ENCODE measurements at places on chromosomes 6 and 20.

- no peak for DNase-seq
Observed at GRCh38 chr6:134161041-134161440, 108.6 kb upstream of the SLC2A12 start.

GRCh38 chr20:47501116-47501481, 588 bp upstream of the NCOA3 start:
- DNase-seq, result no peak

GRCh38 chr6:51472745-51473487, 614.5 kb downstream of the PKHD1 start:
- DNase-seq, result no peak

GRCh38 chr6:164133095-164133494, 718.6 kb downstream of the QKI start:
- no peak for DNase-seq

DNA sequence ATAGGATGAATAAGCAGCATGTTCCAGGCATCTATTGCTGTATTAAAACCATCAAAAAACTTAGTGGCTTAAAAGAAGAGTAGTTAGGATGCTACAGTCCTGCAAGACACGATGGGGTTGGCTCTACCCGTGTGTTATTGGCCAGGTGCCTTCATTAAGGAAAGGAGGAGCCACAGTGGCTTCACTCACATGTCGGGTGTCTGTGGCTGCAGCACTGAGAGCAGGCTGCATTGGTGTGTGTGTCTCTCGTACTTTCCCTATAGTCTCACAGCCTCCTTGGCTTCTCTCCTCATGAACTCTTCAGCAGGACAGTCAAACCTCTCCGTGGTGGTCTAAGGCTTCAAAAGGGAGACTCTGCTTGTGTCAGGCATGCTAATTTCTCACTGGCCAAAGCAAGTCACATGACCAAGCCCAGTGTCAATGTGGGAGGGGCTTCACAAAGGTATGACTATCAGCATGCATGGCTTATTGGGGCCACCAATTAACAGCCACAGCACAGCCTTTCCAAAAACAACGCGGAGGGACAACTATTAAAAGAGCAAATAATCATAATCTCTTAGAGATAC, 402.8 kb downstream of the KIF16B start:
- DNase-seq, result no peak

- no peak for DNase-seq
Observed at GRCh38 chr6:71080826-71081225, 124.0 kb upstream of the B3GAT2 start.

GRCh38 chr6:19662911-19663310, 174.3 kb upstream of the ID4 start:
- no peak for DNase-seq

- DNase-seq, result no peak
Observed at GRCh38 chr6:135185483-135185882, 4.4 kb downstream of the MYB start.

DNA sequence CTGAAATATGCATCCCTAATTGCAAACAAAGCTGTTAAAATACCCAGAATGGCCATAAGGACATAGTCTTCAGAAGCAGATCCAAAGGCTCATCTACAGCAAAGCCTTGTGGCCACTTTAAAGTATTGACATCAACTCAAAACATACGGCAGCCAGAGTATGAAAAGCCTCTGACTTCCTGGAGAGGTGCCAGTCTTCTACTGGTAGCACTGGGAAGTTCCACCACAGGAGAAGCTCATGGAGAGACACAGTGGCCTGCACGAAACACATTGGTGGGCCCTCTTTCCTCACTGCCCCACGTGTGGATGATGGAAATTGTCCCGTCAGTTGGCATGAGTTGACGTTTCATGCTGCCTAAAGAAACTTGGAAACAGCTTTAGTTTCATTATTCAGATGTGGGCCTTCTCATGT, 202.6 kb upstream of the HEY2 start:
- DNase-seq, result no peak

DNA sequence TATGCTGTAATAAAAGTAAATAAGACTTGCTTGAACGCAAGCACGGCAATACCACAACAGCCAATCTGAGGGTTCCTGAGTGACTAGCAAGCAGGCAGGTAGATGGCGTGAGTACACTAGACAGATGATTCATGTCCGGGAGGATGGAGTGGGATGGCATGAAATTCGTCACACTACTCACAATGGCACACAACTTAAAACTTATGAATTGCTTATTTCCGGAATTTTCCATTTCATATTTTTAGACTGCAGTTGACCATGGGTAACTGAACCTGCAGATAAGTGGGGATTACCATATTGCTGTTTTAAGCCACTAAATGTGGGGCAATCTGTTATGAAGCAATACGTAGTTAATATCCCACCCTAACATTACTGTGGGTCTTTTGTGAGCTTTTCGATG, 93.6 kb upstream of the NFATC2 start:
- DNase-seq, result no peak

DNA sequence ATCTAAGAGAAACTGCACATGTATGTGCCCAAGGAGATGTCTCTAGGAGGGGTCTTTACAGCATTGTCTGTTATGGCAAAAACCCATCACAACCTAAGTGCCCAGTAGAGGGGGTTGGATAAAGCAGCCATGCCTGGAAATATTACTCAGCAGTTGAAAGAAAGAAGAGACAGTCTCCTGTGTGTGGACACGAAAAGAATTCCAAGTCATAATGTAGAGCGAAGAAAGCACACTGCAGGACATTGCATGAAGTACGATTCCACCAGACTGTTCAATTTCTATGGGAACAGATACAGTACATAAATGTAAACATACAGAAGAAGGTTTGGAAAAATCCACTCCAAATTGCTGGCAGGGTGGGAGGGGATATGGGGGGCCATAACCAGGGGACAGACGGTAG, 7.3 kb upstream of the TGM2 start:
- no peak for DNase-seq

GRCh38 chr6:30560930-30561329, 3.8 kb downstream of the PRR3 start:
- no peak for DNase-seq

DNA sequence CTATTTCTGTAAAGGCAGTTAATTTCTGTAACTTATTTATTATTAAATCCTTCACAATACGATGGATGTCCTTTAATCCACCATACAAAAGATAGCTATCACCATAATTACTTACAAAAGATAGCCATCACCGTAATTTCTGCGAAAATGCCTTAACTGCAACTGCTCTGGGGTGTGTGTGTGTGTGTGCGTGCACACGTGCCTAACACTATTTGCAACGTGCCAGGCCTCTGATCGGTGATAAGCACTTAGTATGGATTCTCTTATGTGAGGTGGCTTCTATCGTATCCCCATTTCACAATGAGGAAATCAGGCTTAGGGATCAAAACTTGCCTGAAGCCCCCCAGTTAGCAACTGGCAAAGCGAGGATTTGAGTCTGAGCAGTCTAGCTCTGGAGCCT, 67.1 kb upstream of the RBM24 start:
- no peak for DNase-seq

- DNase-seq, result no peak
Observed at GRCh38 chr20:25510721-25511120, 74.6 kb downstream of the NINL start.

DNA sequence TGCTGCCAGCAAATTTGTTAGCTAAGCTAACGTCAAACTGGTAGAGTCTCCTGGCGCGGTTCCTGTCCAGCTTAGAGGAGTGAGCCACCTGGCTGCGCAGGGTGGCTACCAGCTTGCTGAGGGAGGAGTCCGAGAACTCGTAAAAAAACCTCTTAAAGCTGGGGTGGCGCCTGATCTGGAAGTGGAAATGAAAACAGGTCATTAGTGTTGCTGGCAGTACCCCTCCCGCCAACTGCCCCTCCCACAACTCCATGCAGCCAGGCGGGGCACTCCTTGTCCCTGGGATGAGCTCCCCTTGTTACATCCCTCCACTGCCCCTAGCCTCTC, 17.3 kb downstream of the BNIP5 start:
- DNase-seq, result no peak

DNA sequence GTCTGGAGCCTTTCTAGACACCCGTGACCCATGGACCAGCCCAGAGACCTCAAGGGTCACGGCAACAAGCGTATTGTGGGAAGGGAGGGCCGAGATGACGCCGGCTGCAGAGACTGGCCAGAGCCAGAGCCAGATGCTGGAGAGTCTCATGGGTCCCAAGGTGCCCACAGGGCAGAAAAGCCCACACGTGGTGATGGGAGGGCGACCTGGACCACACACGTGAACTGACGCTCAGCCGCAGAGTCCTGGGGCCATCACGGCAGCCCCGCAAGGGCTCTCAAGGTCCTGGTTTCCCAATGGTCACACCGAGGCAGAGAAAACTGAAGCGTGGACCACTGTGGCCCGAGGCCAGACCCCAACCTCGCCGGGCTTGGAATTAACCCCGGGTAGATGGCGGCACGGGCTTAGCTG, 92.6 kb downstream of the YTHDF1 start:
- DNase-seq, result no peak

- DNase-seq, result no peak
Observed at GRCh38 chr20:14335052-14335451, 2.4 kb downstream of the FLRT3 start.

DNA sequence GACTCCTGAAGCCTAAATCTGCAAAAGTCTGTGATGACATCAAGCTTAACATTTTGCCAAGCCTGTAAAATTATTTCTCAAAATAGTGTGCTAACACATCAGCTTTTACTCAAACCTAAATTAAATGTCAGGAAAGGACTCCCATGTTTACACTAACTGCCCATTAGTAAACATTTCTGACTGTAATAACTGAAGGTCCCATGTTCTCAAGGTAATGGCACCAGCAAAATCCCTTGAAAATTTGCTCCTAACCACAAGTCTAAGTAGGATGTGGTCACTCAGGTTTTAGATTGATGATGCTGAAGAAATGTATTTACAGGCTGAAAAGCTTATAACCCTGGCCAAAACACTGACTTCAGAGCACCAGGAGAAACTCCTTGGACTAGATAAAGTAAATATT, 33.0 kb downstream of the BACH2 start:
- DNase-seq, result no peak

GRCh38 chr6:139313784-139314545, 22.2 kb upstream of the TXLNB start:
- DNase-seq, result no peak

- DNase-seq, result no peak
Observed at GRCh38 chr6:27494987-27495385, 22.1 kb upstream of the ZNF184 start.

- DNase-seq, result no peak
Observed at GRCh38 chr6:44524476-44525227, 137.1 kb downstream of the CDC5L start.

Measured in GM18507 (cell line).